ENCODE measurements at places on chromosomes 11 and 22.

- no peak for DNase-seq
Observed at GRCh38 chr11:115920841-115921480, 416.7 kb upstream of the CADM1 start.

DNA sequence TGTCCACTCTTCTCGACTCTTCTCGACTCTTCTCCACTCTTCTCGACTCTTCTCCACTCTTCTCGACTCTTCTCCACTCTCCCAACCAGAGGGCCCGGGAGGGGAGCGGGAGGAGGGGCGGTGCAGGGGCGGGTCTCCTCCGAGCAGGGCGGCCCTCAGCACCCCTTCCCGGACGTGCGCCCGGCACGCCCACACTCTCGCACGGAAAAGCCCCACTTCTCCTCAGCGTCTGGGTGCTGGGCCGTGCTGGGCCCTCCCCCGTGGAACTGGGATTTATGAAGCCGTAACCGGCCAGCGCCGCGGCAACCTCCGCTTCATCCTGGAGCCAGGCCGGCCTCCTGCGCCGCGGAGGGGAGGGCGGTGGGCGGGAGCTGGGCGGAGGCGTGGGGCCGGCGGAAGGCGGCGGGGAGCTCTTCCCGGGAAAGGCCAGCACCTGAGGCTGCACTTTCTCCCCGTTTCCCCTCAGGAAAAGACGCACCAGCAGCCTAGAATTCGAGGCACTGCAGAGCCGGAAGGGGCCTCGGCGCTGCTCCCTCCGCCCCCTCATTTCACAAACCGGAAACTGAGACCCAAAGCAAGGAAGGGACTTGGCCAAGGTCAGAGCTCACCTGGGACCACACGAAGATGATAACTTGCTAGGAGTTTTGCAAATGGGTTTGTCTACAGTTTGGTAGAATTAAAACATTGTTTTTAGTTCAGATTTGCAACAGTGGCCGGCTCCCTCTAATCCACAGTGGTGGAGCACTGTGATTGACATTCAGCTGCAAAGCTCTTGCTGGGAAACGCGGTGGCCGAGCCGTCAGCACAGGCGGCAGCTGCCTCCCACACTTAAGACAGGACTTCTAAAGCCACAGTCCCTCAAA, 31.6 kb upstream of the JAM3 start:
- DNase-seq, result peak; percentile 64

DNA sequence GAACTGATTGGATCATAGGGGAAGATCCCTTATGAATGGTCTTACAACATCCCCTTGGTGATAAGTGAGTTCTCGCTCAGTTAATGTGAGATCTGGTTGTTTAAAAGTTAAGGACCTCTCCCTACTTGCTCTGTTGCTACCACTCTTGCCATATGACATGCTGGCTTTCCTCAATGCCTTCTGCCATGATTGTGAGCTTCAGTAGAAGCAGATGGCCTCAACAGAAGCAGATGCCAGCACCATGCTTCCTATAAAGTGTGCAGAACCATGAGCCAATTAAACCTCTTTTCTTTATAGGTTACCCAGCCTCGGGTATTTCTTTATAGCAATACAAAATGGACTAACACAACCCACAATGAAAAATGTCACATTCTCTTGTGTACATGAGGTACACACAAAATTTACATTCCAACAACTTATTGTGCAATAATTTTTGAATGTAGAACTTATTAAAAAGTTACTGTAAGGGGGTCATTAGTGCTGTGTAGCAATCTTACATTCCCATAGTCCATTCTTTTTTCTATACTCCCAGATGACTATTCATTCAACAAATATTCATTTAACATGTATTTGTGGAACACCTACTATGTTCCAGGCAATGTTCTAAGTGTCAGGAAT, 10.3 kb downstream of the CYP2R1 start:
- DNase-seq, result no peak

GRCh38 chr11:84564180-84564866, 1062.8 kb downstream of the DLG2 start:
- DNase-seq, result peak; percentile 3

DNA sequence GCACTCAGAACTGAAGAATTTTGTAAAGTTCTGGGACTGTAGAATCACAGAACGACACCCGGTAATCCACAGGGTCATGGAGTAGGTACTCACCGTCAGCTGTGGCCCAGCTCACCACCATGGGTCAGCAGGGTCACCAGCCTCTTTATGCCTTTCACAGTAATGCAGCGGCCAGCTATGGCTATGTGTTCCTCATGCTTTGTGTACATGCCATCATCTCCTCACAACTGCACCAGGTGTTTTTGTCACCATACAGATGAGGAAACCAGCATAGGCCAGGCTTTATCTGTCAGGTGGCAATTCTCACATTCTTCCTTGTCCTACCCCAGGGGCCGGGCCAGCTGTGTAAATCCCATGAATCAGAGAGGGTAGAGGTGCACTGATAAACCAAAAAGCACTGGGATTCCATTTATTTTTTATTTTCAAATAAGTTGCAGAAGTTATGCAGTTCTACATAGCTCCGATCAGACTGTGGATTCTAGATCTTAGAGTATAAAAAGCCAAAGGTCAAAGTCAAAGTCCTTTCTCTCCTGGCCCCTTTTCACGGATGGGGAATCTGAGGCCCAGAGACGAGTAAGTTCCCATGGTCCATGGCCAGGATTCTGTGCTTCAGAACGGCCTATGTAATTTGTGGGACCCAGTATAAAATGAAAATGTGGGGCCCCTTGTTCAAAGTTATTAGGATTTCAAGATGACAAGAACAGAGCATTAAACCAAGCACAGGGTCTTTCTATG, 17.5 kb downstream of the TSKU start:
- DNase-seq, result no peak

DNA sequence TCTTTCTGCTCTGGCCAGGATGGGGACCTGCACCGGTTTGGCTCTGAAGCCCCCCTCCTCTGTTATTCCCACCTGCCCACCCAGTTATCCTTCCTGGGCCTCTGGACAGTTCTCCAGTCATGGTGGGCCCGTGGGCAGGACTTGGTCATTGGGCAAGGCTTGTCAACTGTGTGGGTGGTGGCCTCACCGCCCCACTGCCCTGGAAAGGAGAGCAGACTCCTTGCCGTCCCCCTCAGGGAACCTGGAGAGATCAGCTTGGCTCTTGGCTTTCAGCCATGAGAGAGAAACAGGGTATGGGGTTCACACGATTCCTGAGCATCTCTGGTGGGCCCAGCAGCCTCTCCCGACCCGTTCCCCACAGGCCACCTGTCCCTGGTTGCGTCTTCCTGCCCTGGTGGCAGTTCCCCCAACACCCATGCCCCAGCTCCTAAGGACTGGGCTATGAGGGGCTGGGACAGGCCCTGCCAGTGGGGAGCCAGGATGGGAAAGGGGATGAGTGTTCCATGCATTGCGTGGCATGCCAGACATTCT, 92.3 kb downstream of the MORC2 start:
- DNase-seq, result no peak

GRCh38 chr22:27312966-27313855, 488.3 kb downstream of the MN1 start:
- DNase-seq, result no peak

DNA sequence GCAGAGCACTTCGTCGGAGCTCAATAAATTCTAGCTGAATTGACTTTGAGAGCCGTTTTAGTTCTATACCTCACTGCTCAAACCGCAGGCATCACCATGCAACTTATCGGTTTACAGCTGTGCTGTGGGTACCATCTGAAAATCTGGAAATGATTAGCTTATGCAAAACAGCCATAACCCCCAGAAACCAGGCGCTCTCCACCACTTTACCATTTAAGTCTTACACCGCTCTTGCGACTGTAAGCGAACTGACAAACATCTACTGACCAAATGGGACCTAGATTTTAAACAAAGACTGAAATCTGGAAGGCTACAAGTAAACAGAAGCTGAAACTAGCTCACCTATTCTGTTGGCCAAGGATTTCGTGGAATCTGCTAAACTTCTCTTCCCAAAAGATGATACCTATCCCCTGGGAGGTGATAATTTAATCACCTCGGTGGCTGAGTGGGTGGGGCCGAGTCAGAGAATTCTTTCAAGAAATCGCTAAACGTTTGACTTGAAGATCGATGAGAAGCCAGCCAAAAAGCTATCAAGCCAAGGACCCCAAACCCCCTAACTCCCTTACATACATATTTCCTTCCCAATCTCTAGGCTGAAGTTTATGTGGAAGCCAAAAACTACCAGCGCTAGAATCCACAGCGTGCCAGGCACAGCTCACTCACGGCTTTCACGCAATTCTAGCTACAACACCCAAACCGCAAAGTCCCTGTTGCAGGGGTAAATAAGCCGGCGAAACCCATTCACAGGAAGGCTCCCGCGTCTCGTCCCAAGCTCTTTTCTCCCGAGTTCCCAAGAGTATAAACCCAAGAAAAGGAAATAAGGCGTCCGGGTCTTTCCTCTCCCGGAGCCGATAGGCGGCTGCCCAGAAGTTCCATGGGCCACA, 644 bp downstream of the SPTY2D1 start:
- peak; percentile 31 for DNase-seq

DNA sequence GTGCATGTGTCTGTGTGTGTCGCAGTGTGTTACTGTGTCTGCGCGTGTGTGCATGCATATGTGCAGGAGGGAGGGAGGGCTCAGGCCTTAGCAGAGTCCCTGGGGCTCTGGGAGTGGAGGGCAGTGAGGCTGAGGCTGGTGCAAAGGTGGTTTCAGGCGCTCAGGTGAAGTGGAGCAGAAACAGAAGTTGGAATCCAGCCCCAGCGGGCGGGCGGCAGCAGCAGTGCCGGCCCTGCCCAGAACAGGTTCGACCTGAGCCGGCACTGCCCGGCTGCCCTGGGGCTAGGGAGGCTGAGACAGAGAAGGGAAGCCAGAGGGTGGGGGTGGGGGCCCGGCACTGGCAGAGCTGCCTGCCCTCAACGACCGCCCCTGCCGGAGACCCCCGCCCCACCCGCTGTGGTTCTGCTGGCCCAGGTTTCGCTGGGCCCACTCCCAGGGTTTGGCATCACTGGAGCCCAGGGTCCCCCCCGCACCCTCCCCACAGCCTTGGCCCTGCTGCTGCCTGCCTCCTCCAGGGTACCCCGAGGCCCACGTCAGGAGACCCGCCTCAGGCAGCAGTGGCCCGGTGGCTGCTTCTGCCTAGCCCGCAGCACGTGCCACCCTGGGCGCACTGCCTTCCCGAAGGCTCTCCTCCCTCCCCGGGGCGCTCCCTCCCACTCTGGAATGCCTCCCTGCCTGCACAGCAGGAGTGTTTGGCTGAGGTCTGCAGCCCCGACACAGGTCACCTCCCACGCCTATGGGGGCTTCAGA, 13.3 kb downstream of the ASCL2 start:
- no peak for DNase-seq

DNA sequence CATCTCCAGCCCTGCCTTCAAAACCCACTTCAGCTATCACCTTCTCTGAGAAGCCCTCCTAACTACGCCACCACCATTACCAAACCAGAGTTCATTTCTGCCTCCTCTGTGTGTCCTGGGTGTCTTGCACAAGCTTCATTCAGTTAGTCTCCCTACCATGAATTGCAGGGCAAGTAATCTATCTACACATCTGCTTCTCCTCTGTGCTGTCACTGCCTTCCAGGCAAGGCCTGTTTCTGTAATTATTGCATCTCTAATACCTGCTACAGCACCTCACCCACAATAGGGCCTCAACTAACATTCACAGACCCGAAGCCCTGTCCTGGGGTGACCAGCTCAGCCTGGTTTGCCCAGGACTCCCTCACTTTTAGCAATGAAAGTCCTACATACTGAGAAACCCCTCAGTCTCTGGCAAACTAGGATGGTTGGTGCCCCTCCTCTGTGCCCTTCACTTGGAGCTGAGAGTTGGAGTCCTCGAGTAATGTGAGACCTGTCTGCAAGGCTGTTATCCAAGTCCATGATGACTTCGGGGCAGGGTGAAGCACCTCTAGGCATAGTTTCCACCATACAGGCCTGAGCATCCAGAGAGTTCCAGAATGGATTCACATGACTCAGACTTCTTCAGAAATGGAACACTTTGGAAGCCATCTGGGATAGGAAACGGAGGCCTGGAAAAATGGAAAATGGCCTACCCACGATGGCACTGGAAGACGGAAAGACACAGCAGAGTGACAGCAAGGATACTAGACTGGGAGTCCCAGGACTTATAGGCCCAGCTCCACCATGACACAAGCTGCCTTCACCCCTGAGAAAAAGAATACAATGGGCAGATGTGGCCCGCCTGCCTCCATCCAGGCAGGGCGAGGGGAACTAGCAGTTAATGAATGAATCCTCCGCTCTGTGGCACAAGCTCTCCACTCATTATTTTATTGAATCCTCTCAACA, 269.3 kb downstream of the BUD13 start:
- DNase-seq, result no peak

GRCh38 chr11:70742553-70743291, 344.4 kb downstream of the CTTN start:
- DNase-seq, result no peak

DNA sequence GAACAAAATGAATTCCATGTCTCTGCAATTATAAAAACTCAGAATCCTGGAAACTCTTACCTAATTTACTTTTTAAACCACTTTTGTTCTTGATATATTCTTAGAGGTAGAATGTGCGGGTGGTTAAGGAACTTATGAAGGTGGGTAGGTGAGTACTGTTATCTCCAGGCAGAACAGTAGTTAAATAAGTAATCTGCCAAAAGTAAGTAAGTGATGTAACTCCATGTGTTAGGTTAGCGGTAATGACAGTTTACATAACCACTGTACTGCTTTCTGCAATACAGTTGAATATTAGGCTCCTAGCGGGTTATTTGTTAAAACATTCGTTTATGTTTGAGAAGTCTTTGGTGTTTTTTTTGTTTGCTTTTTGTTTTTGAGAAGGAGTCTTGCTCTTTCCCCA, 7.1 kb downstream of the LARGE1 start:
- no peak for DNase-seq

DNA sequence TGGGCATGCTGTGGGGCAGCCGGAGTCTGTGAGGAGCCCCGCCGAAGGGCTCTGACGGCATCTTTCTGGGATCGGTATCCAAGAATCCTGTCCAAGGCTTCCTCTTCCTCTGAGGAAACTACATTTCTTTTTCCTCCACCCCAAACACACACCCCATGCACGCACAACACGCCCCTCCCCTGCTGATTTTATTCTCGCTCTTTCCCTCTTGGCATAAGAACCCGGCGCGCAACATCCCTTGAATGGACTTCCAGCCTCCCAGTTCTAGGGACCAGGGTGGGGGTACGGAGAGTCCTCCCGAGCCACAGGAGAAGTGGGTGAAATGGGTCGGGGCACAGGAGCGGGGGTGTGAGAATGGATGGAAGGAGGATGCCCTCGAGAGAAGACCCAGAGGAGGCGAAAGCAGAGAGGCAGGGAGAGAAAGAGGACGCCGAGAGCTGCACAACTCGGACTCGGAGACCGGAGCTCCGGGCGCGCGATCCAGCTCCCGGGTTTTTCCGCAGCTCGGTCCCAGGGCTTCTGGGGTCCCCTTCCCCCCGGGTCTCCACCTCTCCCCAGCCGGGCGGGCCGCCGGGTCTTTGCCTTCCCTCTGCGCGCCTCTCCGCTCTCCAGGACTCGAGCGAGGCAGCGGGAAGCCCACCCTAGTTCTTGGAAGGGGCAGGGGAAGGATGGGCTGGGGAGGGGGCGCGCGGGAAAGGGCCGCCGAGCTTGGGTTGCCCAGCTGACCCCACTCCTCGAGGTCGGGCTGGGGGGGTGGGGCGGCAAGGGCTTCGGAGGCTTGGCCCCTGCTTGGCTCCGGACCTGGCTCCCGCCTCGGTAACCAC, 1.5 kb upstream of the LARGE1 start:
- DNase-seq, result no peak
